Lung microvascular endothelial cell (primary cell): ENCODE measurements at places on chromosomes 4 and X.

DNA sequence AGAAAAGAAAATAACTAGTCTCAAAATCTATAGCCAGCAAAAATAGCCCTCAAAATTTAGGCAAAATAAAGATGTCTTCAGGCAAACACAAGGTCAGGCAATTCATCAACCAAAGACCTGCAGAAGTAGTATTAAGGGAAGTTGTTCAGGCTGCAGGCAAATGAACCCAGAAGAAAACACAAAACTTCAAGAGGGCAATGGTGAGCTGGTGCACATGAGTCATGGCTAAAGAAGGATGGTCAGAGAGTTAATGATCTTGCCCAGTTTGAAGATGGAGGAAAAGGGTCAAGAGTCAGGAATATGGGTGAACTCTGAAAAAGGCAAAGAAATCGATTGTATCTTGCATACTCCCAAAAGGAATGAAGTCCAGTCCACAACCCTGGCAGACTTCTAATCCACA, 83.1 kb upstream of the FAT4 start:
- DNase-seq, result no peak

GRCh38 chr4:234178-234577, 71.1 kb downstream of the ZNF732 start:
- DNase-seq, result no peak

GRCh38 chr4:20760053-20760452, 59.8 kb downstream of the PACRGL start:
- DNase-seq, result no peak

DNA sequence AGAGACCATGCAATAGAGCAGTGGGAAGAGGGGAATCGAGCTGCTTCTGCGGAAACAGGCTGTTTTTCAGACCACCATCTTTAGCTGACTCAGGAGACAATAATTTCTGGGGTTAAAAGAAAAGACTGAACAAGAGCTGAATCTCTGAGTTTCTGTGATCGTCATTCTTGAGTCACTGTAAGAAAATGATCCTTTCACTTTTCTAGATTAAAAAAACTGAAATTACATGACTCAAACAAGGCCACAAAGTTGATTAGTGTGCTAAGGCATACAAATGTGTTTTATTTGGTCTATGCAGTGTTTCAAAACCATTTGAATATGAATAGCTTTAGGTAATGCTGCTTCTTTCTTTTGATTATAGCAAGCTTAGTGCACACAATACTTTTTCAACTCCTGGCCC, 194.4 kb upstream of the RPL34 start:
- DNase-seq, result no peak

GRCh38 chr4:111854494-111855087, 290.7 kb upstream of the FAM241A start:
- DNase-seq, result peak; percentile 48

GRCh38 chrX:70480660-70481018, 36.0 kb downstream of the DLG3 start:
- peak; percentile 4 for DNase-seq

GRCh38 chrX:108349210-108349609, 89.0 kb downstream of the COL4A6 start:
- no peak for DNase-seq
